H4 (cell line): ENCODE measurements at places on chromosomes 16 and 17.

- no peak for DNase-seq
These were observed 80.8 kb upstream of the TRAP1 start for GRCh38 chr16:3797904-3798811.

GRCh38 chr16:17362183-17362582 lies 108.6 kb downstream of the XYLT1 start:
- no peak for DNase-seq

- peak; percentile 92 for DNase-seq
These were observed 6.2 kb upstream of the SLC7A6 start for GRCh38 chr16:68257906-68258800.

DNA sequence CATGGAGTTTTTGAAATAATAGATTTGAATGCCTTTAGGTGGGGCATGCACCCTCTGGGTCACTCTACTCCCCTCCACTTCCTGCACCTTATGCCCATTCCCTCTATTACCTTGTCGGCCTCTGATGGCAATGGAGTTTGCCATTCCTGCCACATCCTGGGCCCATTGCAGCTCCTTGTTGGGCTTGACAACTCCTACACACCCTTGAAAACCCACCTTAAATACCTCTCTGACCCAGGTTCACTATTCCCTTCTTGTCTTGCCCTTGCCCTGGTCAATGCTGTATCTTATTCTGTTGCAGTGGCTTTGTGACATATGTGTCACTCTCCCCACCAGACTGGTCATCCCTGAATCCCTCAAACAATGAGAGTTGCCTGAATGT lies 2.4 kb downstream of the CCR7 start:
- no peak for DNase-seq

GRCh38 chr17:60863892-60864707 lies 186.4 kb downstream of the BCAS3 start:
- DNase-seq: peak; percentile 39

- no peak for DNase-seq
These were observed 745 bp upstream of the ABCC1 start for GRCh38 chr16:15948532-15949209.

- no peak for DNase-seq
These were observed 2.5 kb downstream of the UBE2I start for GRCh38 chr16:1311738-1312466.

DNA sequence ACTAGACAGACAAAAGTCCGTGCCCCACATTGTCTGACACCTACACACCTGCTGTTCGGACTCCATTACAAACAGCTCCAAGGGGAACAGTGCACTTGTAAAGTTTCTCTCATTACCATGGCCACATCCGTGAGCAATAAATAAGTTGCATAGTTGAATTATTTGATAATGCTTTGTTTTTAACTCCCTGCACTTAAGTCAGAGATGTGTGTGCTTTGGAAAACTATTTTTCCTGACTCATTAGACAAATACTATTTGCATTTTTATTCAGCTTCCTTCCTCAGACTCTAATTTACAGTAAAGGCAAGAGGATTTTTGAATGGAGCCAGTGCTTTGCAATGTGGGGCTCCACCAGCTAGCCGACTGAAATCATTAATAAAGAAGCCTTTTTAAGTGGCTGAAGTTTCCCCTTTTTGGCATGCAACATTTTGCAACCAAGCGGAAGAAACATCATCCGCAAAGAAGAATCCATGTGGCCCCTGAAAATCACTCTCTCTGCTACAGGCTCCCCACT lies 6.5 kb upstream of the CCL2 start:
- no peak for DNase-seq

- DNase-seq: no peak
These were observed 5.1 kb upstream of the FOXL1 start for GRCh38 chr16:86573215-86573614.

DNA sequence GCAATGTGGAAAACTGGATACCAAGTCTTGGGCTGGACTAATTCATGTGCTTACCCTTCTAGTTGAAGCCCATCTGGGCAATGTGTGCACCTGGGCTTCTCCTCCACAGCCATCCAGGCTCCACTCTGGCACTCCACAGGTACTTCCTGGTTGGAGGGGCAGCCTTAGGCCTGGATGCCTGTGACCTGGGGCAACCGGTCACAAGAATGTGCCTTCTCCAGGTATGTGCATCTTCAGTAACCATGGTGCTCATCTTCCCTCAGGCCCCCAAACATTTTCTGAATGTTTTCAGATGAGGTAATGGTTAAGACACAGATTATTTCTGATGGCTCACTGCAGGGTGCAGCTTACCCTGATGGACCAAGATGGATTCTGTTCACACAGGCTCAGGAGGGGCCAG lies 11.1 kb downstream of the C16orf86 start:
- DNase-seq: no peak

GRCh38 chr17:14813649-14814370 lies 451.3 kb downstream of the PMP22 start:
- DNase-seq: peak; percentile 26

- no peak for DNase-seq
These were observed 218.8 kb downstream of the KATNIP start for GRCh38 chr16:27768651-27769272.

- DNase-seq: no peak
These were observed 4.7 kb upstream of the PIPOX start for GRCh38 chr17:29038085-29038795.

DNA sequence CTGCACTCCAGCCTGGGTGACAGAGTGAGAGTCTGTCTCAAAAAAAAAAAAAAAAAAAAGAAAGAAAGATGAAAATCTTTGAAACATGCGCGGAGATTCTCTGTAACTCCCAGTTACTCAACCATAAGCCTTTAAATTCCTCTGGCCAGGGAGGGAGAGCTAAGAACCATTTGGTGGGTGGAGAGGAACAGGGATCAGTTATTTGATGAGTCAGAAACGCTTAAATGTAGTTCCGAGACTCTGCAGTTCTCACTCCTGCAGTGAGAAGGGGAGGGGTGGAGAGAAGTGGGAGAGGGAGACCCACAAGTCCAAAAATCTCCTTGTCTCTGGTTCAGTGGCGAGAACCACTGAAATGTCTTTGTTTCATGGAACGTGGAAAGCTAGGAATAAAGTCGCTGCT lies 266.7 kb downstream of the SOX9 start:
- peak; percentile 94 for DNase-seq

DNA sequence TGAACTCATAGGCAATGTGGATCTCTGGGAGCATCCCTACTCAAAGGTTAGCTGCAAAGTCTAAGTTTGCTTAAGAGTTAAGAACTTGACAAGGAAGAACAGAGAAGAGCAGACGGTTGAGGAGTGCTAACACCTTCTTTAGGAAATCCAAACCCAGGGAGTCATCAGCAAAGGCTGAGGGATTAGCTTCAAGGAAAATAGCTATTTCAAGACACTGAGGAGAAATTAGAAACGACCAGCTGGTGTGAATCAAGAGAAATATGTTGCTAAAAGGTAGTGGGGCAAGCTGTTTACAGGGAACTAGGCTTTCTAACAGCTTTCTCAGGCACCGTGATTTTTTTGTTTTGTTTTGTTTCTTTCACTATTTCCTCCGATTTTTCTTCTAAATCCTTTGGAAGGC lies 90.7 kb downstream of the CDH8 start:
- no peak for DNase-seq

GRCh38 chr17:2904135-2904534 lies 107.9 kb downstream of the RAP1GAP2 start:
- DNase-seq: no peak

DNA sequence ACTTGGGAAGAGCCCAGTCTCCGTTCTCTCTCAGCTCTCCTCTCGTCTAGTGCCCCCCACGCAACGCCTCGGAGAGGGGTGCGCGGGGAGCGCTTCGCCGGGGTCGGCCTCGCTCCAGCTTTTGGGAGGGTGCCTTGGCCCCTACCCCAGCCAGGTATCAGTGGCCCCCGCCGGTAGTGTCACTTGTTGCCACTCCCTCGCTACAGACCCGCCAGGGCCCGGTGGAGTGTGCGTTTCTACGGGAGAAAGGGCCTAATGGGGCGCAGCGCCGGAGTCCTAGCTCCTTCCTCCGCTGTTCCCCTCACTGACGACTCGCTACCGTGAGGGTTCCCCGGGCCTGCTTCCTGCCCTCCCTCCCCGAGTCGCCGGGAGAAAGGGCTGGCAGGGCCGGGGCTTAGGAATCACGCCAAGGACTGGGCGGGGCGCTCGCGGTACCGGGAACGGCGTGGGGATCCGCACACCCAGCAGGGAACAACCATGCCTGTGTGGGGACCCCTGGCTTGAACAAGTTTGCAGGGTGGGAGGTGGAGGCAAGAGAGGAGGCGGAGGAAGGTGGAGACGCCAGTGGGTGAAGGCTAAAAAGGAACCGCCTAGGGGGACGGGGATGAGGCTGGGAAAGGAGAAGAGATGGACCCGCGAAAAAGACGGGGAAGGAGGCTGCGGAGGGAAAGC lies 997 bp upstream of the CDH11 start:
- DNase-seq: no peak

DNA sequence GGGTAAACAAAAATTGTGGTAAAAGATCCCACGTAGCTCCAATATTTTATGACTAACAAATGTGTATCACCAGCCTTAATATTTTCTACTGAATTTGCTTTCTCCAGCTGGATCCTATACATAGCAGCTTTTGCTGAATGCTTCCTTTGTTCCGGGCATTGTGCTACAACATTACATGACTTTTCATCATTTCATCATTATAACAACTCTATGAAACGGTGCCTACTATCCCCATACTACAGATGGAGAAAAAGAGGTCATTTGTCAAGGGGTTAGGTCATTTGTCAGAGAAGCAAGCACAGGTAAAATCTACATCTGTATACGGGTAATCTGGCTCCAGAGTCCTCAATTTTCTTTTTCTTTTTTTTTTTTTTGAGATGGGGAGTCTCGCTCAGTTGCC lies 74.3 kb downstream of the KANSL1 start:
- no peak for DNase-seq

- DNase-seq: no peak
These were observed 14.6 kb downstream of the COL1A1 start for GRCh38 chr17:50186661-50187393.

DNA sequence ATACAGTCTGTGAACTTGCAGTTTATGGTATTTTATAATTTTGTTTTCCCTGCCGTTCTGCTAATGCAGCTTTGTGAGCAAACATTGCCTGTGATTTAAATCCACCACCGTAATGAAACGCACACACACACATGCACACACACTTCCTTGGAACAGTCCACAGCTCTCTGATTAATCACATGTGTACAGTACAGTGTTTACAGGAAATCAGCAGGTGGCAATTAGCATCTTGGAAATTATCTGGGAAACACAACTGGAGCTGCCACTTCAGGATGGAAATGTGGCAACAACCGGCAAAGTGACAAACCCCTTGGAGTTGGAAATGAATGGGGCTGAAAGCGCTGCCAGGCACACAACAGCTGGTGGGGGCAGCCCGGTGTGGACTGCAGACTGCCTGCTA lies 12.9 kb upstream of the ZKSCAN2 start:
- DNase-seq: no peak

DNA sequence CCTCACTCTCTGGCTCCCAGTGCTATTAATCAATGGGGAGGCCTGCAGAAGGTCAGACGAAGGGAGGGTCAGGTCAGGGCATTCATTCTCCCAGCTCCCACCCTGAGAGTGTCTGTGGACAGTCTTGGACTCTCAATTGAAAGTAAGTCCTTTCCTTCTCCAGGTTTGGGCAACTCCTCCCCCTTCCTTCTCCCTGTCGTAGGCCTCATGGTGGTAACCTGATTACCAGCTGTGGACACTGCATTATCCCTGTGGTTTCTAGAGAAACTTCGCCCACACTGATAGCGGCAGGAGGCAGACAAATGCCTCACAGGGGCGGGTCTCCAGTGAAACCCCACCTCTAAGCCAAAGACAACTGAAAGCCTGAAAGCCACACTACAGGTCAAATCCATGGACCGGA lies 57.7 kb upstream of the SLC25A19 start:
- peak; percentile 66 for DNase-seq

- DNase-seq: peak; percentile 37
These were observed 34.0 kb upstream of the NLK start for GRCh38 chr17:28008513-28008912.

DNA sequence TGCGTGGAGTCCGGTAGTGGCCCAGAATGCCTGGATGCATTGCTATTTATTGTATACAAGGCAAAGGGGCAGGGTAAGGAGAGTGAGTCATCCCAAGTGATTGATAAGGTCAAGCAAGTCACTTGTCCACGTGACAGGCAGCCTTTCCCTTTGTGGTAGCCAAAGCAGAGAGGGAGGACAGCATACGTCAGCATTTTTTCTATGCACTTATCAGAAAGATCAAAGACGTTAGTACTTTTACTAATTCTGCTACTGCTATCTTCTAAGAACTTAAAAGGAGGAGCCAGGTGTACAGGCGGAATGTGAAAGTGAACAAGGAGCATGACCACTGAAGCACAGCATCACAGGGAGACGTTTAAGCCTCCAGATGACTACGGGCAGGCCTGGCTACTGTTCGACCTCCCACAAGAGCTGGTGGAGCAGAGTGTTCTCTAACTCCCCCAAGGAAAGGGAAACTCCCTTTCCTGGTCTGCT lies 47.9 kb upstream of the ARL4D start:
- no peak for DNase-seq

DNA sequence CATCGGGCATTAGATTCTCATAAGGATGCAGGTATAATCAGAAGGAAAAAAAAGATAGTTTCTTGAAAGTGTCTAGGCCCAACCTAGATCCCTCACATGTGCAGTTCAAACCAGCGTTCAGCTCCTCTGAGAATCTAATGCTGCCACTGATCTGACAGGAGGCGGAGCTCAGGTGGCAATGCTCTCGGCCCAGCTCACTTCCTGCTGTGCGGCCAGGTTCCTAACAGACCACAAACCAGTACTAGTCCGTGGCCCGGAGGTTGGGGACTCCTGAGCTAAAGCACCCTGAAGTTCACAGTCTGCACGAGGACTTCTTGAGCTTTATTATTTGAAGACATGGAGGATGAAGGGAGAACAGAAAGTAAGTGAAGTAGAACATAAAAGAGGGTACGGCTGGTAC lies 16.8 kb downstream of the SMCR8 start:
- DNase-seq: no peak

DNA sequence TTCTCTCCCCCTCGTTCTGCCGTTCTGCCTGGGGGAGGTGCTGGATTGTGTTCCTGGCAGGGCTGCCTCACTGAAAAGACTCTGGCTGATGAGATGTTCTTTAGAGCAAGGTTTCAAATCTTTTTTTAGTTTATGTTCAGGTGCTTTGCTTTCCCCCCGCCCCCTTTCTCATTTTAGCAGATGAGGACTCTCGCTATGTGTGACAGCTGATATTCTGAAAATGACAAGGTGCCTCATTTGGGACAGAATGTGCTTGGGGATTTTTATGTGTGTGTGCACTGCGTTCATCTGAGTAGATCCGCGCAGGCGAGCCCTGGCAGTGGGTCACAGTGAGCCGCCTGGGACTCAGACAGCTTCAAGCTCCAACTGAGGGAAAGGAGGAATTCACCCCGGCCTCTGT lies 205.9 kb downstream of the HS3ST4 start:
- DNase-seq: no peak

DNA sequence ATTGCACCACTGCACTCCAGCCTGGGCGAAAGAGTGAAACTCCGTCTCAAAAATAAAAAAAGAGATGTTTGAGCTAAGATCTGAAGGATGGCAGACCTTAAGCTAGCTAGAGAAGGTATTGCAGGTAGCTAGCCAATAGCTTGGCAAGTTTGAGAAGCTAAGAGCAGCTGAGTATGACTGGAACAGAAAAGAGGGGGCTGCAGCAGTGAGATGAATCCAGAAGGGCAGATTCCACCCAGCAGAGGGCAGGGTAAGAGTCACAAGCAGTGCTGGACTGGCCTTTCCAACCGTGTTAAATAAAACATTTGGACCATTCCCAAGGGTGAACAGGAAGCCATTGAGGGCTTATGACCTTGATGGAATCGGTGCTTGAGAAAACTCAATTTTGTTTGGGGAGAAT lies 5.7 kb upstream of the PHAF1 start:
- peak; percentile 46 for DNase-seq

- no peak for DNase-seq
These were observed 31.5 kb upstream of the TNRC6C start for GRCh38 chr17:77926981-77927380.

- no peak for DNase-seq
These were observed 12.7 kb downstream of the WFIKKN2 start for GRCh38 chr17:50848039-50848438.
